Ovary (tissue), 10 donors: ENCODE measurements at places on chromosomes 11 and 22.

DNA sequence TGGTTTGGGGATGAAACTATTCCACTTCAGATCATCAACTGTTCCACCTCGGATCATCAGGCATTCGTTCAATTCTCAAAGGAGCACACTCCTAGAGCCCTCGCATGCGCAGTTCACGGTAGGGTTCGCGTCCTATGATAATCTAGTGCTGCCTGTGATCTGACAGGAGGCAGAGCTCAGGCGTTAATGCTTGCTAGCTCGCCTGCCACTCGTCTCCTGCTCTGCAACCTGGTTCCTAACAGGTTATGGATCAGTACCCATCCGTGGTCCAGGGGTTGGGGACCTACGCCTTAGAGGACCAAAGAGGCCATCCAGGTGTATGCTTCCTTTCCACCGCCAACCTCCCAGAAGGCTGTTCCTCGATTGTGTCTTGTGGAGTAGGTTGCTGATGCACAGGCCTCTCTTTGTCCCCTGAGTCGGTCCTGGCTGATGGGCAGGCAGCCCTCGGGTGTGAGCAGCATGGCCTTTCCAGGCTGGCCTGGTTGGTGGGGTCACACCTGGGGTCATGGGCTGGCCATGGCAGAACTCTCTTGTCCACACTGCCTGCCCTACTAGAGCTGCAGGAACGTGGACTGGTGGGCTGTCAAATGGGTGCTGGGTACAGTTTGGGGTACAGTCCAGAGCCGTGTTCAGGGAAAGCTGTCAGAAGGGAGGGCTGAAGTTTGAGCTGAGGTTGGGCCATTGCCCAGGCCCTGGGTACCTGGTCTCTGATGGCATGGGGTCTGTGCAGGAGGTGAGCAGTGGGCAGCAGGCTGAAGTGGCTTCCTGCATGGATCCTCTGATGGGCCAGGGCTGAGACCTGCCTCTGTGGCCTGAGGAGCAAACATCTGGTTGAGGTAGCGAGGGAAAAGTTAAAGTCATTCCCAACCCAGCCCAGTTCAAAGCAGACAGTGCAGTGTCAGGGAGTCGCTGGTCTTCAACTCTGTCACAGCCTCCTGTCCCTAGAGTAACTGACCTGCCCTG, 11.1 kb downstream of the PRDM11 start:
- no peak for DNase-seq

- DNase-seq = no peak
Observed at GRCh38 chr22:28108851-28109250, 189.8 kb upstream of the PITPNB start.

DNA sequence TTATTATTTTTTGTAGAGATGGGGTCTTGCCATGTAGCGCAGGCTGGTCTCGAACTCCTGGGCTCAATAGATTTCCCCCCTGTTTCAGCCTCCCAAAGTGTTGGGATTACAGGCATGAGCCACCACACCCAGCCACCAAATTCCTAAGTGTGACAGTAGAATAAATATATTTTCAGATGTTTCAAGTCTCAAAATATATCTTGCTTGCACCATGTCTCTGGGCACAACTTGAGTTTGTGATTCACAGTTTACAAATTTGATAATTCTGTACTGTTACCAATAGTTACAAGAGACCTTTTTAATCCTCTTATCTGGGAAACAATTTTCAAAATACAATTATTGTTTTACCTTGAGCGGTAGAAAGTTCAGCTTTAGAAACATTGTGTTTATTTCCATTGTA, 19.1 kb downstream of the DCPS start:
- no peak for DNase-seq

DNA sequence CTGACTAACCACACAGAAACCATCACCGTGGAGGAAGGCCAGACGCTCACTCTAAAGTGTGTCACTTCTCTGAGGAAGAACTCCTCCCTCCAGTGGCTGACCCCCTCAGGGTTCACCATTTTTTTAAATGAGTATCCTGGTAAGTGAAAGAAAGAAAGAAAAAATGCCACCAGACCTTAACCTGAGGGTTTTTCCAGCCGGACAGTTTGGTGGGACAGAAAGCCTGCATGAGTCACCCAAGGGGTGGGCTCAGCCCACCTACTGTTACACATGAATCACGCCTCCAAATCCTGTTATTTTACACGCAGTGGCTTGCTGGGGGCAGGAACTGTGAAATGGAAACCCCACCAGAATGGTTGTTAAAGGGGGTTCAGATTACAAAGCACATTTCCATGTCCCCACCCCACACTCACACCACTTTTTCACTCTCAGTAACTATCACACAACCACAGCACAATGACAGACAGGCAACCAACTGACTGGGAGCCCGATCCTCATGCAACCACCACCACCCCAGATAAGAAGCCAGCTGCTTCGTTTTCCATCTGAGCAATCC, 11.9 kb downstream of the CRTAM start:
- DNase-seq = no peak

- DNase-seq = no peak
Observed at GRCh38 chr11:65766535-65766934, 14.2 kb downstream of the AP5B1 start.
